CD4-positive, alpha-beta T cell treated with Interleukin-2 at 100 ng/mL for 4 hours (primary cell): ENCODE measurements at places on chromosomes 2 and 18.

- DNase-seq: no peak
Observed at GRCh38 chr2:177271981-177272666, 7.6 kb upstream of the NFE2L2 start.

DNA sequence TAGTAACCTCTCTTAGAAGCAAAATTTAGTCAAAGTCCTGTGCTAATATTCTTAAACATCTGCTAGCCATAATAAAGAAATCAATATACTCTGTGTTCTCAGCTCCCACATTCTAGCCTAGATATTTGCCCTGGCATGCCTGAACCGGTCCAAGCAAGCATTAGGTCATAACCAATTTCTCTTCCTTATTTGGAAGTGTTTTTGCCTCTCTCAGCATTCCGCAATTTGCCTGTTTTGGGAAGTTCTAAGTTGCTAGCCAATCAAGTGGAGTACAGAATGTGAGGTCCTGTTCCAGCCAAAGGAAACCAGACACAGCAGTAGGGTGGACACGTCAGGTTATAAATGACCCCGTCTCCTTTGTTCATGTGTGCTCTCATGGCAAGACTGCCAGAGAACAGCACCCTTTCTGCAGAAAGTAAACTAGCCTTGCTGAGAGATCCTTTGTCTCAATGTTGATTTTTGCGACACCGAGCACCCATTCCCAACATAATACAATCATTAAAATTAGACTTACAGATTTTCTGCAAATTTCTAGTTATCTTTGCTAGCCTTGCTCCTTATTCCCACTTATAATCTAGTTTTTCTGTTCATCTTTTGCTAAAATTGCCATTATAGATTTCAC is 13.0 kb upstream of the SULT1C4 start:
- DNase-seq: no peak

DNA sequence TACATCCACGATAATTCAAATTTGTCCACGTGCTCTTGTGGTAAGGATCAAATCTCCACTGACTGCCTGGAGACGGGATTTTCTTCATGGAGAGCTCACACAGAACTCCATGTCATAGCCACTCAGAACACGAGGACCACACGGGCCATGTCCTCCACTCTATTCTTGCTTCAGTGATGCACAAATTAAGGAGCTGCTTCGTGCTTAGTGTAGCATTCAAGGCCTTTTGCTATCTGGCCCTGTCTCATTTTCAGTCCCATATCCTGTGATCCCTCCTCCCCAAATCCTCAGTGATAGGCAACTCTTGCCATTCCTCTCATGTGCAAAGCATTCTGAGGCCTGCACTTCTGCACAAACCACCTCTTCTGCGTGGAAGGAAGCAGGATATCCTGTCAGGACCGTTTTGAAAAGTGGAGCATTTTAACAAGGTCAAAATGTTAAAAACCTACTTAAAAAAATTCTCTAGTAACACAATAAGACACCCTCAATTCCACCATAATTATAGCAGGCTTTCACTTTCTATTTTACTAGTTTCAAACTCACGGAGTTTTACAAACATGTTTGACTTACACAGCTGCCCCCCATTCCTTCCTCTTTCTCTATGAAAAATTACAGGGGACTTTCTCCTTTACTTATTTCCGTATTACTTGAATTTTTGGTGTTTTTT is 35.2 kb downstream of the ST3GAL5 start:
- DNase-seq: peak; percentile 52

- DNase-seq: no peak
Observed at GRCh38 chr2:15801904-15802303, 138.4 kb upstream of the MYCN start.

- DNase-seq: no peak
Observed at GRCh38 chr2:89850481-89850880, 1159.0 kb downstream of the RPIA start.

- no peak for DNase-seq
Observed at GRCh38 chr2:60490441-60490840, 63.0 kb downstream of the BCL11A start.

- no peak for DNase-seq
Observed at GRCh38 chr2:71303849-71304248, 27.7 kb upstream of the ZNF638 start.

- no peak for DNase-seq
Observed at GRCh38 chr2:99810225-99810624, 320.4 kb upstream of the REV1 start.

DNA sequence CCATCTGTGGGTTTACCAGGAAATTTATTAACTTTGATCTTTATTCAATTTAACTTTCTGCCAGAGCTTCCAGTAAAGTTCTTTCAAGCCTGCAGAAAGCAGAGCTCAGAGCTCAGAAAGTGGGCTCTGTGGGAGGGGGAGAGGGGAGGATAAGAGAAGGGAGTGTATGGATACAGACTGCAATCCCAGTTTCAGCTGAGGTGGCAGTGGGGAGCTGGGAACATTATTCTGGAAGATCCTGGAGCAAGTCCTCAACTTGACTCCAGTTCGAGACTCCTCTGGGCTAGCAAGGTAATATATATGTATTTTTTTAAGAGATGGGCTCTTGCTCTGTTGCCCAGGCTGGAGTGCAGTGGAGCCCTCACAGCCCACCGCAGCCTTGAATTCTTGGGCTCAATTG is 108.9 kb upstream of the NABP1 start:
- DNase-seq: no peak

DNA sequence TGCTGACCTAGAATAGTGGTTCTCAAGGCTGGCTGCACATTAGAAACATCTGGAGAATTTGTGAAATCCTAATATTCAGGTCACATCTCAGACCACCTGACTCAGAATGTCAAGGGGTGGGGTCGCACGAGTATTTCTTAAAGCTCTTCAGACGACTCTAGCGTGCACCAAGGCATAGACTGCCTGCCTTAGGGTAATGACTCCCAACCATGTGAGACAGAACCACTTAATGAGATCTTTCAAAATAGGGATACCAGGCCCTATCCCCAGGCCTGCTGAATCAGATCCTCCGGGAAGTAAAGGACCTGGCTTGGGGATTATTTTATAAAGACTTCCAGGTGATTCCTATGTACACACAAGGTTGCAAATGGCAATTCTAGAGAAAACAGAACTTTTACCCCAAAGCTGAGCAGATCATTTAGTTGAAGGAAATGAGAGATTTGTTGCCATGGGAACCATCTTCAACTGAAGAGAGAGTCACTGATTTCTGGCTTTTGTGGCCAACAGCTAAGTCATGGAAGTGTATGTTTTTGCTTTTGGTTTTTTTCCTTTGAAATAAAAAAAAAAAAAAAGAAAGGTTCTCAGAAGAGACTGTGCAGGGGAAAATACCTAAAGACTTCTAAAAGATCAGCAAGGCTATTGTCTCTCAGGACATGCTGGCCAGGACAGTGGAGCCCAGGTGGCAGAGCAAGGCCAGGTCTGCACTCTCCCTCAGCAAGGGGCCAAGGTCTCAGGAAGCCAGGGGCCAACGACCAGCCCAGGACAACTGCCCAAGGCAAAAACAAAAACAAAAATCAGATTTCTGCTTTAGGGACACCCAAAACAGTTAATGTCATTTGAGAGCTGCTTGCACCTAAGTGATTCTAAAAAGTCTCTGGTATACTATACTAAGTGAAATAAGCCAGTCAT is 15.3 kb upstream of the LOXHD1 start:
- DNase-seq: peak; percentile 38

DNA sequence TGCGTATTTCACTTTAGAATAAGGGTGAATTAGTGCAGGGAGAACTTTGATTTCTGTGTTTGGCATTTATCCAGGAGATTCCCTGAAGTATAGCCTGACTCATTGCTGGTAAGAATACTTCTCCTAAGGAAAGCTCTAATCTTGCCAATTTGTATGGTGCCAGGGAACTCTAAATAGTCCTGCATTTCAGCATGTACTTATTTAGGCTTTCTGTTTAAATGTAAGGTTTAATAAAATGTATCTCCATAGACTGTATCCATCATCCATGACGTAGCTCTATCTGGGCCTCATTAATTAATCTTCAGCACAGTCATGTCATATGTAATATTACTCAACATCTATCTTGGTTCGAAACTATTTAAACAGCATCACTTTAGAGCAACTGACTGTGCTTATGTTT is 127.7 kb downstream of the DOK6 start:
- no peak for DNase-seq

GRCh38 chr18:9140381-9140780 is 3.8 kb downstream of the ANKRD12 start:
- DNase-seq: no peak

- no peak for DNase-seq
Observed at GRCh38 chr2:196449083-196449482, 190.4 kb upstream of the CCDC150 start.

- no peak for DNase-seq
Observed at GRCh38 chr2:223613017-223613950, 11.1 kb upstream of the SCG2 start.

GRCh38 chr18:49510393-49511115 is 23.5 kb upstream of the C18orf32 start:
- peak; percentile 58 for DNase-seq

DNA sequence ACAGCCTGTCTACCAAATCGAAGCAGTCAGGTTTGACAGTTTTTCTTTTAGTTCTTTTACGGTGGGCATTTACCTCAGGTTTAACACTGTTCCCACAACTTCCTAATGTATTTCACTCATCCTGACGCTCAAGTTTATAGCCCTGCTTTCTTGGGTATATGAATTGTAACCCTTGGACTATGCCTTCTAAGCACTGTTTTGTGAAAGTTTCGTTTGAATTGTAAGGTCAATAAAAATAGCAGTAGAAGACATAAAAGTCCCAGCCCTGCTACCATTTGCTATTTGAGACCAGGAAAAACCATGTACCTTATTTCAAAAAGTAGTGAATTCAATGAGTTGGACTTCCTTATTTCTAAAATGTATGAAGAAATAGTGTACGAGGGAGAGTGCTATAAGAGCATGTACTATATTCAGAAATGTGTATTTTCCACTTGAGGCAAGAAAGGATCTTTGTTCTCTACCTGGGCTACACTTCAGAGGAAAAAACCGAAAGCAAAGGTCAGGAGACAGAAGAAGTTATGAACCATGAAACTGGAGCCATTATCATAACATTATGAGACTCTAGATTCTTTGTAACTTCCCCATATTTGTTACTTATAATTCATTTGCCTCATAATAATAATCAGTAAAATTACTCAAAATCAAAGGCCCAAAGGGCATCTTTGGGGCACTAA is 1.9 kb upstream of the ZC3H15 start:
- DNase-seq: no peak

- no peak for DNase-seq
Observed at GRCh38 chr2:188765522-188766470, 208.4 kb upstream of the COL3A1 start.

DNA sequence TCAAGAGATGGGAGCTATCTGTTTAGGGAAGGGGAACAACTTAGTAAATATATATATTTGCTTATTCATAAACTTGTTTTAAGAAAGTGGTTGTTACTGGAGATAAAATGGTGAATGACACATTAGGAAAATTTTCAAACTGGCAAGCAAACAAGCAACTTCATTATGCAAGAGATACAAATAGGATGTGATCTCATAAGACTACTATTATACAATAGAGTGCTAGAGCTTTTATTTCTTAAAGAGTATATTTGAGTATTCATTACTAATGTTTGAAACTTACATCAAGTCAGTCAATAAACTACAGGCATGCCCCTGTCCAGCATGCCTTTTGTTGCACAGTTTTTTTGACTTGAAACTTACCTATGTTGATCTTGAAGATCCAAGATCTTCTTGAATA is 355.2 kb upstream of the KCNJ3 start:
- DNase-seq: no peak

DNA sequence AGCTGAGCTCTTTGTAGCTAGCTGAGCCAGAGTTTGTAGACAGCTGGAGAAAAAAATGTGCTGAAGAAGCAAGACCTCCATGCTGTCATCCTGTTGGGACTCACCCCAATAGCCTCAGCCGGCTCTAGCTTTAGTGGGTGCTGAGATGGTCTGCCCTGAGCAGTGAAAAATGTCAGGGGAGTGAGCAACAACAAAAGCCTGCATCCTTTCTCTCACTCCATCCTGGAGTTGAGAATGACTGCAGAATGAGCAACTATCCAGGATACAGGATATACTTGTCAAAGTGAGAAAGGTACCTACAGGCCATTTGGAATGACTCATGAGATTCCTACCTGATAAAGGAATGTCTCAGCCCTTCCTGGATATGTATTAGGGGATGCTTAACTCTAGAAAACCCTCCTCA is 146.1 kb upstream of the DLX2 start:
- no peak for DNase-seq

DNA sequence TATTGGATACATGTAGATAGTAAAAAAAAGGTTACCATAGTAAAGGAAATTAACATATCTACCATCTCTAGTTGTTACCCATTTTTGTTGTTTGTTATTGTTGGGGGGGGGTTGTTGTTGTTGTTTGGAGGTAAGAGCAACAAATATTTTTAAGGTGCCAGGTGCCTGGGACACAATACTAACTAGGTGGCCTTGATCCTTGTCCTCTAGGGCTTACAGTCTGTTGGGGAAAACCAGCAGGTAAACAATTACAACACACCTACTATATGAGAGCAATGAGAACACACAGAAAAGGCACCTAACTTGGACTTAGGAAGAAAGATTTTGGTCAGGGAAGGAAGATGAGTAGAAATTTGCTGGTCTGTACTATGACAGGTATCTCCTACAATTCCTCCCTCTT is 46.3 kb downstream of the SCN9A start:
- DNase-seq: no peak

GRCh38 chr18:24033641-24034412 is 19.3 kb downstream of the TTC39C start:
- DNase-seq: no peak
